ENCODE measurements at places on chromosomes 3 and 15.

GRCh38 chr3:108415661-108416060, 94.7 kb downstream of the MYH15 start:
- no peak for DNase-seq

DNA sequence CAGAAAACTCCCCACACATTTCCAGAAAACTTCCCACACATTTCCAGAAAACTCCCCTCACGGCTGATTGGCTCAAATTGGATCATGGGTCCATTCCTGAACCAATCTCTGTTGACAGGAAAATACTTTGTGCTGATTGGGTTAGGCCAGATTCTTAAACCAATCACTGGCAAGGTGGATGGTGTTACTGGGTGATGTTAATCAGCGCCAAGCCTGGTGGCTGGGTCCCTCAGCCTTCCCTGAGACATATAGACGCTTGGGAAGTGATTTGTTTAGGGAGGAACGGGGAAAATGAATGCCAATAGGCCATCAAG, 199.4 kb upstream of the UBE2E2 start:
- DNase-seq: no peak

- DNase-seq: no peak
These were observed 8.5 kb downstream of the GRM2 start for GRCh38 chr3:51715231-51715976.

DNA sequence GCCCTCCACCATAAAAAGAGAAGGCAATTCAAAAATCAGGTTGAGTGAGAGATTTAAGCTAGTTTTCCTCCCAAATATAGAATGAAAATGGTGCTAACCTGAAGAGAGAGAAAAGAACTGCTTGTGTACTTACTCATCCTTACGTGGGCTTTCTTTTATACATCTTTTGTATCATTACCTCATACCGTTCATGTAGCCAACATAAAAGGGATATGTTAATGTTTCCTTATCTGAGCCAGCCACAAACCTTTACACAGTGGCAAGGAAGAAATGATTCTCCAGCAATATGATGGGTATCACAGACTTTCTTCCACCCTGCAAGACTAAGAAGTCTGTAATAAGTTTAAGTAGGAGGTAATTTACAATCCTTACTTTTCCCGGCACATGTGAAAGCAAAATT, 600.8 kb upstream of the ZNF385D start:
- peak; percentile 10 for DNase-seq

- DNase-seq: no peak
These were observed 181.6 kb upstream of the MBNL1 start for GRCh38 chr3:152087153-152087552.

DNA sequence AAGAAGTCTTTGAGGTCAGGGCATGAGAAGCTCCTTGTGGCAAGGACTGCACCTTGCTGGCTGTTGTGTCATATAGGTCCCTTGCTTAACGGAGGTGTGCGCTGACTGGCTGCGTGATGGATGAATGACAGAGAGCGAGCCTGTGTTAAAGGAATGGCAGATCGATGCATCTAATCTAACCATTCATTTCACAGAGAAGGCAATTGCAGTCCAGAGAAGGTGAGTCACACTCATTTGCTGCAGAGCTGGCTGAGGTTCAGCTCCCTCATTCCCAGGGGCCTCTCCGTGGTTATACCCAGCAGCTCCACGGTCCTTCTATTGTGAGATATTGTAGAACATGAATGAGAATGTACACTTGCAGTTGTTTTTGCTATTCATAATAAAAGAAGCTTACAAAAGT, 289.3 kb downstream of the EPHB1 start:
- no peak for DNase-seq

GRCh38 chr3:120028271-120029047, 65.8 kb downstream of the GSK3B start:
- no peak for DNase-seq

GRCh38 chr3:10273702-10274305, 18.9 kb downstream of the GHRL start:
- DNase-seq: no peak

DNA sequence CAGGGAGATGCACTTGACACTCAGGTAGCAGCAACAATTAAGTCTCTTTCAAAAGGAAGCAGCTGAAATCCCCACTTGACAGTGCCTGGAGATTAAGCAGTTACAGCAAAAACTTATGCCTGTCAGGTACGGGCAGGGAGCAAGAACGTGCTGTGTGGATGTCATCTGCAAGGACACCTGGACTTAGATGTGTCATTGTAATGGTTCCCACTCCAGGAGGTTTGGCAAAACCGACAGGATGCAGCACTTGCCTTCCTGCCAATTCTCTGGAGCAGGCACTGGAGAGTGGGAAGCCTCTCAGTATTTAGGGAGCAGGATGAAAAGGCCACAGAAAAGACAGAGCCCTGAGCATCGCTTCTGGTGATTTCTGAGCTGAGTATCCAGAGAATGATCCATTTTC, 292.4 kb downstream of the PDCD6IP start:
- DNase-seq: no peak

GRCh38 chr15:48925714-48926223, 38.0 kb downstream of the SHC4 start:
- no peak for DNase-seq

- DNase-seq: no peak
These were observed 63.0 kb upstream of the ANKRD34C start for GRCh38 chr15:79219393-79220056.

DNA sequence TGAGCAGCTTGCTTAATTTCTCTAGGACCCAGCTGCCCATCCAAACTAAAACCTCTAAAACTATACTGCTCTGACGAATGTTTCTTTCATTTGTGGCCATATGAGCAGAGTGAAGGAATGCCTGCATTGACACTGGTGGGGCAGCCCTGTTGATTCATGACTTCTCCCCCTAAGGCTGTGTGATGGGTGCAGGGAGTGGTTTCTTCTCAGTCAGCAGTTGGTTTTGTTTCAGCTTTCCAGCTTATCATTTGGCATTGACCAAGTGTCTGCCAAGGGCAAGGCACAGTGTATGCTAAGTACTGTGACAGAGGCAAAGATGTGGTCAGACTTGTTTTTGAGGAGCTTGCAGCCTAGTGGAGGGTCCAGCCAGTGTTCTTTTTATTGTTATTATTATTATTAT, 4.7 kb downstream of the ABHD6 start:
- DNase-seq: no peak

- no peak for DNase-seq
These were observed 706.2 kb downstream of the GRM7 start for GRCh38 chr3:7567160-7567559.

- DNase-seq: no peak
These were observed 27.5 kb downstream of the MELTF start for GRCh38 chr3:197001972-197002700.

- no peak for DNase-seq
These were observed 10.2 kb downstream of the SHOX2 start for GRCh38 chr3:158095814-158096704.

DNA sequence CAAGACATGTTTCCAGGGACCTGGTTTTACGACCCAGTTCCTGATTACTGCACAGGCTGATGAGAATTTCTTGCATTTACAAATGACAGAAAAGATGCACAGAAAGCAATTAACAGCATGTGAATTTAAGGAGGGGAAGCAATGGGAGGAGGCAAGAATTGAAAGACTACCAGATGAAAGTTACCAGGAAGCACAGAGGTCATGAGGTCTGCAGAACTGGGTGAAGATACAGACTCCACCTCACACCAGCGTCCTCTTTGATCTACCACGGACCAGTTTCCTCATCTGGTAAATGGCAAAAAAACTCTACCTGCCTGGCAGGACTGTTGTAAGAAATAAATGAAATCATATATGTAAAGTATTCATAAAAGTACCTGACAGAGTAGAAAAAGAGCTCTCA, 266.0 kb downstream of the MAGI1 start:
- DNase-seq: no peak

DNA sequence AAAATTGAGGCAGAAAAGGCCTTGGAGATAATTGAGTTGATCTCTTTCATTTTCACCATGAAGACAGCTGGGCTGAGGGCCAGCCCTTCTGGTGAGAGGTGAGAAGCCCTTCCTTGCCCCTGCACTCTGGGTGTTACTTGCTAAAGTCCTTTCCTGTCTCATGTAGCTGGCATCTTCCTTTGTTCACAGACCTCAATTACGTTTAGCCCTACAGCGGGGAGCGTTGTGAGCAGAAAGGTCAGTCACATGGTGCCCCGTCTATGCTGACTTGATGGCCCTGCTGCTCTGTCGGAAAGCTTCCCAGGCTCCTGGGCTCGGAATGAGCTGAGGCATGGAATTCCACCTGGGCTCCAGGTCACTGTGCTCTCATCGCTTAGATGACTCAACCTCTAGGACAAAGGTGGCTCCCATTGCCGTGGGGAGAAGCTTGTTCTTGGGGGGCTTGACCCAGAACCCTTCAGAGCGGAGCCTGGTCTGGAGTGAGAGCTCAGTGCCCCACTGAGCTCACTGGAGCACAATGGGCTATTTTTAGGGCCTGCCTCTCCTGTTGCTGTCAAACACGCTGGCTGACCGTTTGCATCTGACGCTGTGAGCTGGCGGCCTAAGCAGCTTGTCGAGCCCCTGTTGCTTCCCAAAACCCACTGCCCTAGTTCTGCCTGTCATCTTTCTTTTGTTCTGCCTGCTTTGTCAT, 47.0 kb downstream of the RPLP1 start:
- no peak for DNase-seq

GRCh38 chr15:65953622-65954021, 84.3 kb downstream of the RAB11A start:
- no peak for DNase-seq

DNA sequence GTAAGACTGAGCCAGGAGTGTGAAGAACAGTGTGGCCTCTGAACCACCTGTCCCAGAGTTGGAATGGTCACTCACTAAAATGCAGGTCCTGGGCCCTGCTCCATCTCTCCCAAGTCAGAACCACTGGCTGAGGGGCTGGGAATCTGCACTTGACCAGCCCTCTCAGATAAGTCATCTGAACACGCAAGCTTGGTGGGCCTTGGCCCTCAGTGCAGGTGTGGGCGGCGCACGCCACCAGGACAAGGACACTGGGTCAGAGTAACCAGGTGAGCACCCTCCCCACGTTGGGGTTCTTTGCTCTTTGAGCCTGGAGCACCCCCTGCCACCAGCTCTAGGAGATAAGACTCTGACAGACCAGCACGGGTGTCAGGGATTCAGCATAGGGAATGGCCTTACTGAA, 42.7 kb downstream of the KIF9 start:
- DNase-seq: no peak

DNA sequence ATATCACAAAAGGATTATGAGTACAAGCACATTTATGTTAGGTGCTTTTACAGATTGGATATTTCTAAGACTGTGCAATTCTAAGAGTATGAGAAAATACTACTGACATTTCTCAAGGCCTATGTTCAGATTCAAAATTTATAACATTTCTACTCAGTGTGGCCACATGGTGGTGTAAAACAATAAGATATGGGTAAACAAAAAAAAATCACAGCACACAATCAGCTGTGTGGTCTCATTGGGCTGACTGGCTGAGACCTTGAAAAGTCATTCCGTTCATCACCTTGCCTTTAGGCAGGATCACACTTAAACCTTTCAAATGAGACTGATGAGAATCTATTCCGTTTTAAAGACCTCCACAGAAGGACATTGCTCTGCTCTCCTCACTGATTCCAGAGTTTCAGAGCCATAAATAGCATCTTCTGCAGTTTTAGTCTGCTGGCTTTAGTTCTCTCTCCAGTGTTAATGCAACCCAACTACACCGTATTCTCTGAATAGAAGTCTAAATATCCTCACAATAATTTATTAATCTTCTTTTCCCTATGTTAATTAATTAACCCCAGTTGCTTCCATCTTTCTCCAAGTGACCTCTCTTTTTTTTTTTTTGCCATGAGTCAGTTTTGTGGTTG, 158.2 kb downstream of the SPATA16 start:
- DNase-seq: peak; percentile 3

GRCh38 chr3:53144446-53144845, 14.2 kb upstream of the RFT1 start:
- DNase-seq: no peak

DNA sequence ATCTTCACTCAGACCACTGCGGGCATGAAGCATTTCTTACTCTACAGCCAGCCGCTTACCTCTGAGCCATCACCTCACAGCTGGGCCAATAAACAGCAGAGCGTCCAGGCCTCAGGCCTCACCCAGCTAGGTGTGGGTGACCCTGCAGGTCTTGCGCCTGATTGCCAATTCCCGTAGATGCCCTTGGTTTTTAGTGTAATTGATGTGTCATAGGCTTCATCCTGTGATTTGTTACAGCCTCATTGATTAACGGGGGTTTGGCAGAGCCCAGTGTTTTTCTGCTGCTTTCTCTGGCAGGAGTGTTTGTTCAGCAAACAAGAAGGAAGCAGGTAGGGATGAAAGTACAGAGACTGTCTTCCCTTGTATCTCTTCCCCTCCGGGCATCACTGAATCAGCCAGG, 49.6 kb upstream of the BNIP2 start:
- DNase-seq: no peak

- DNase-seq: no peak
These were observed 458.1 kb downstream of the DIPK2A start for GRCh38 chr3:144429719-144430121.

GRCh38 chr3:126986001-126986400, 3.1 kb downstream of the PLXNA1 start:
- DNase-seq: no peak

GRCh38 chr3:148641722-148642121, 56.0 kb upstream of the AGTR1 start:
- no peak for DNase-seq

GRCh38 chr15:38612159-38612863, 47.7 kb upstream of the RASGRP1 start:
- DNase-seq: no peak

DNA sequence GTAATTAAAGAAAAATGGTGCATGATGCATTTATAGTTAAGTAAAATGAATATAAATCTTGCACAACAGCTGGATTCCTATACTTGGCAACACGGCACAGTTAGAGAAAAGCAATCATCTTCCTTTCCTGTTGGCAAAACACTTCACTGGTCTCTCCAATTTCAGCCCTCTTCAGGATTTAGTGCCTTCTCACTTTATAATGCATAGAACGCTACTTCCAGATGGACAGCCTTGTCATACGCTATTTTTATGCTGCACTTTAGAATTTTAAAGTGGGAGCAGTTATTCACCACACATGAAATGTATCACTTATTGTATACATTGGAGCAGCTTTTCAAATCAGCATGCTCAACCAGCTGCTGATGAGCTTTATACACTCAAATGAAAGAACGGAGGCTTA, 194.4 kb upstream of the GBE1 start:
- DNase-seq: no peak

- no peak for DNase-seq
These were observed 51.0 kb upstream of the KLF13 start for GRCh38 chr15:31275331-31276262.

DNA sequence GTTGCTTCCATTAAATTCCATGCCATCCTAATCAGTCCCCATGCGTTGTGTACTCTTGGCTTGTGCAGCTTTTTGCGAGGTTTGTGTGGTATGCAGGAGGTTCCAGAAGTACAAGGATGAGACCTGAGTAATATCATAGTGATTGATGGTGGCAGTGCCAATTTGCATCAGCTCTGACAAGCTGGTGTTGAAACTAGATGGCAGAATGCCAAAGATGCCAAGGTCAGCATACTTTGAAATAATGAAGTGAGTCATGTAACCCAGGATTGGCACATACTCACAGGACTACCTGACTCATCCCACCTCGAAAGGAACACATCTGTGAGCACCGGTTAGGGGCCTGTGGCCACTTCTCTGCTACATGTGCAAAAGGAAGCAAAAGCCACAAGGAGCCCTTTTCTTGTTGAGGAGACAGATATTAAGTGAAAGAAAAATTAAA, 14.3 kb downstream of the KAT2B start:
- peak; percentile 75 for DNase-seq
